Fibroblast of the conjunctiva (primary cell): ENCODE measurements at places on chromosomes 4 and X.
A peak's percentile ranks its signal among the peaks of the same experiment; 100 is the strongest.

DNA sequence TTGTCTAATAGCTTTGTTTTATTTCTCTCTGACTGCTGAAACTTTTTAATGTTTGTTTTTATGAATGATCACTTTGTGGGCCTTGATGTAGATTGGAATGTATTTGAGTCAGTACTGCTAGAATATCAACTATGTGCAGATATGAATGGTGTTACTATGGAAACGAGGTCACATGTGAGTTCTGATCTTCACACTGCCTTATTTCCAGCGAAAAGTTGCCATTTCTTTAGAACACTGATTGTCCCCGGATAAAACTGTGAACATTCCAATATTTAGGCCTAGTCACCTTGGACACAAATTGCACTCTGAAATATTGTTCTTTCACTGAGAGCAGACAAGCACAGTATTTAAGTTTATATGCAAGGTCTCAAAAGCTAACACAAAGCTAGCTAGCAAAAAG lies 27.2 kb upstream of the MAGED1 start:
- DNase-seq, result no peak

DNA sequence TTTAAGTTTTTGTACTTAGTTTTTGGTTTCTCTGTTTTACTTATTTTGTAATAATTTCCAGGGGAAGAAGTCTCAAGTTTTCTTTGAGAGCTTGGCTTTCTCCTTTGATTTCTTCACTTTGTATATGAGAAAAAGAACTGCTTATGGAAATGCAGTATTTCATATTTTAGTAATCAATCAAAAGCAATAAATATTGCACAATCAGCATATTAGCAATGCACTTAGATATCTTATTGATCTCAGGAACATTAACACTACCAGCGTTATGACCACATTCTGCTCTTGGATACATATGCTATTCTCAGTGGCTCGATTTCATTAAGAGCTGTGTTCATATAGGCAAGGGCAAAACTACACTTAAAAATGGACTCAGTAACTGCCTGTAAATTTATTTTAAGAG lies 381.0 kb upstream of the DMD start:
- DNase-seq, result no peak

DNA sequence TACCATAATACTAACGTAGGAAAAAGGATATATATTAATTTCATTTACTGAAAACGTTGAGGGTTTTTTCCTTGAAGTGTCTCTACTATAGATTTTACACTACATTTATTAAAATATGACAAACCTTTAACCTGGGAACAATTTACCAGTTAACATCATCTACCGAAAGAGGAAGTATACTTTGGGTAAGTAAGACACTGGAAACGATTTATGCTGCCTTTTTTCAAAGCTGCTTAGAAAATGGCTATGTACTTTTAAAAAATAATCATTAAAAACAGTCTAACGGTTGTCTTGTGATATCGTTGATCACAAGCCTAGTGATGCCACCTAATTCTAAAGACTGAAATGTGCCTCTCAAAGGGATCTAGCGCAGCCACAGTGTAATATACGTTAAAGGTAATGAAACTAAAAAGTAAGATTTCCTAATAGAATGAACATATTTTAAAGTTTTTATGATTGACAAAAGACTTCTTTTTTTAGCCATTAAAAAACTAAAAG lies 50.4 kb downstream of the STX18 start:
- no peak for DNase-seq

GRCh38 chr4:14807856-14808255 lies 194.4 kb upstream of the CPEB2 start:
- DNase-seq, result no peak

DNA sequence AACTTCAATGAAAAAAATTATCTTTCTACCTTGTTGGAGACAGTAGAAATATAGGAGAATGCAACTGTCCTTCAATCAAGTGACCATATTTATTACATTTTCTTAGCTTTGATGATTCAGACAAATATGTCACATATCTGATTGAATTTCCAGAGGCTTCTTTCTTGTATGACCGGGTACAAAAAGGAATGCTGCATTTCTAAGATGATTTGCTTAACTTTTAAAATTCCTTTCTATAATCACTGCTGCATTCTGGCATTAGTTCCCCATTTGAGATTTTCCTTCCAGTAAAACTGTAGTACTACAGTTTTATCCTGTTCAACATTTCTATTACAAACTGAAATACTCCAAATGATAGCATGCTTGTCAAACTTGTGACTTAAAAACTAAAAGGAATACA lies 5.2 kb downstream of the MFSD8 start:
- DNase-seq, result no peak

DNA sequence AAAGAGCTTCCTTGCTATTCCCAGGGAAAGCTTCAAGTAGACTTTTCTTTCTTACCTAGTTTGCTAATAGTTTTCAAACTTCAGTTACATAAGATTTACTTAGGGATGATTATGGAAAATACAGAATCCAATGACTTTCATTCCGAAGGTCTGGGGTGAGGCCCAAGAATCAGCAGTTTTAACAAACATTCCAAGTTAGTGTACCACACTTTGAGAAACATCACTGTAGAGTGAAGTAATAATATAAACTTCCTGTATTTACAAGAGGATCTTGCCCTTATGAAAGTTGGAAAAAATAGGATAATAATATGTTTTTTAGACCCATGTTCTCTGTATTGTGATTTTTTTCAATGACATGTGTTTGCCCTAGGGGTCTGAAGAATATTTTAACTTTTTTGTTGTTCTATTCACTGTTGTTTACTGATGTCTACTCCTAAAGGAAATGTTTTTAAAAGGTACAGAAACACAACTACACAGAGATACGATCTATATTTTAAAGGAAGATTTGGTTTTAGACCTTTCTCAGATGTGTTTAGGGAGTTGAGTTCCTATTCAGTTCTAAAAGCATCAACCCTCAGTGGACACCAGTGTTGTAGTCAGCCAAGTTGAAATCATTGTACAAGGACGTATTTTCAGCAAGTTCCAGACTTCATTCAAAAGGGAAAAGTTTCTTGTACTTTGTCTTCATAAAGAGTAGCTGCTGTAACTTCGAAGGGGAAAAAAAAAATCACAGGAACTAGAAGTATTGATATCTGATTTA lies 295.8 kb upstream of the SLC7A11 start:
- DNase-seq, result no peak

GRCh38 chr4:83852085-83852451 lies 316.2 kb downstream of the GPAT3 start:
- no peak for DNase-seq

DNA sequence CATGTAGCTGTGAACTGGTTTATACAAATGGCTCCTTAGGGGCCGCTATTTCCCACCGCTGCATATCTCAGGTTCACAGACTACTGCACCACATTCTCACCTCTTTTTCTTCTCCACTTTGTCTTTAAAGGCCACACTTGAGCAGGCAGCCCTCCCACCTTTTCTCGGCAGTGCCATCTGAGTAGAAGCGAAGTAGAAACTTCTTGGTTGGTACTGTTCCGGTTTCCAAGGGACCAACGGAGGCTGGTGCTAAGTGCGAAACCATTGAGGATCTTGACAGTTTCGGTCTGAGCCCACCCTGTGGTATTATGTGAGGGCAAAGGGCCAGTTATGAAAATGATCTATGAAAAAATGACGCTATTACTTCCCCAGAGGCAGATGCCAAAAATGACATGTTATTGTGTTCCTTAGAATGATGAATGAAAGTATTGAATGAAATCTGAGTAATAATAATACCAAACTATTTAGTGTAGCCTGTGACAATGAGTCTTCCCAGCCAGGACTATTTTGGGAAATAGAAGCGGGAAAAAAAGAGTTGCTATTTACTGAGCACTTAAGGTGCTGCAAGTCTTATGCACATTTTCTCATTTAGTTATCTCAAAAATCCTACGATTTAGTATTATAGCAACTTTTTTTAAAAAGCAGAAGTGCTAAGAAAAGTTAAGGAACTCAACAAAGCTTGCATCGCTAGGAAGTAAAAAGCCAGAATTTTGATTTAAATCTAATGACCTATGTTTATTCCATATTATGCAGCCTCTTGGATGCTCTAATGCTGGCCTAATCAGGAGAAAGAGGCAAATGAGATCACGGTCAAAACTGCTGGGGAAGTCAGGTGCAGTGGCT lies 29.6 kb upstream of the CHRNA9 start:
- no peak for DNase-seq

DNA sequence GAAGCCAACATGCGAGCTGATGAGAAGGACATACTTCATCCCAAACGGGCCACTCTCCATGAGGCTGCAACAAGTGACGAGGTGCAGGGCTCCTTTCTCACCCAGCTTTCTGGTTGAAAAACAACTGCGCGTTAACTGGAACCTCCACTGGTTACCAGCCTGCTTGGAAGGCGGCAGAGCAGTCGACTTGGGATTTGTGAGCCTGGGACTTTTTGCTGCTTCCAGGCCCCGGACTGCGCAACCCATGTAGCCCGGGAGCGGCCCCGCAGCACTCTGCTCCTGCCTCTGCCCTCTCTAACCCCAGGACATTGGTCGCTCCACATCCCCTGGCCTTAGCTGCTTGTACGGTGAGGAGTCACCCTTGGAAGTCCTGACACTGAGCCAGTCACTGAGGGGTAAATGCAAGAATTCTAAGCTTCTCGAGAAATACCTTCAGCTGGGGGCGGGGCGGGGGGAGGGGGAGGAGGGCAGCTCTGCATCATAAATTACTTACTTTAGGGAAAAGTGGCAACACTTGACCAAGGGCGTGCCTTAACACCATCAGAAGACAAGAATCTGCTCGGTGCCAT lies 72.7 kb downstream of the MTMR1 start:
- no peak for DNase-seq

- no peak for DNase-seq
These were observed 46.6 kb downstream of the MAOA start for GRCh38 chrX:43702660-43703059.

GRCh38 chrX:47143894-47144625 lies 442 bp downstream of the NDUFB11 start:
- DNase-seq, result no peak

DNA sequence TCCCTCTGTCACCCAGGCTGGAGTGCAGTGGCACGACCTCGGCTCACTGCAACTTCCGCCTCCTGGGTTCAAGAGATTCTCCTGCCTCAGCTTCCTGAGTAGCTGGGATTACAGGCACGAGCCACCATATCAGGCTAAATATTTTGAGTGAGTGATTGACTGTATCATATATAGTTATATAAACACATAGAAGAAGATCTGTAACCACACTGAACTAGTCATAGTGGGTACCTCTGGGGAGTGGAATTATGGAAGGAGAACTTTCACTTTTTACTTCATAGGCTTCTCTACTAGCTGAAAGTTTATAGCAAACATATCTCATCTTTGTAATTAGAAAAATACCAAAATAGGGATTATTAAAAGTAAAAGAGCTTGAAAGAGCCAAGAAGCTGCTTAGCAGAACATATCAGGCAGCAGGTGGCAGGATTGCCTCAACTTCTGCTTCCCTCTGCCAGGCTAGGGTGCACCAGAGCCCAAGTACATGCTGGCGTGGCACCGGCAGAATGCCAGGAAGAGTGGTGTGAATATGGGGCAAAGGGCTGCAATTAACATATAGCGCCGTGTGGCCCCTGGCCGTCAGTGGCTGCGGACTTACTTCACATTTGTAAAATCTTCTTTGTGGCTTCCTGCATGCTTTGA lies 39.5 kb upstream of the CD40LG start:
- DNase-seq, result peak; percentile 9

DNA sequence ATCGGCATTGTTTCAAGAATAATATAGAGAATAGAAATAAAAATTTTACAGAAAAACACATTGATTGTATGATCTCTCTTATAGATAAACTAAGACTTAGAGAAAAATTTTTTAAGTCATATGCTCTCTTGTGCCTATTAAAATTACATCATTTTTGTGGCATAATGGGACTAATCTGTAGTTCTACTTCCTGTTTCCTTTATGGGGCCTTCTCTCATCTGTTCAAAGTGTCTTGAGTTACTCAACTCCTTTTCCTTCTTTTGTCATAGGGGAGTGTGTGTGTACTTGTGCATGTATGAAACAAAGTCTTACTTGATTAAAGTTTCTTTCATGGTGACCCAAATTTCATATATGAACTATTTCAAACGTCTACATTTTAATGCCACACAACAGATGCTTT lies 1448.9 kb upstream of the TENM3 start:
- no peak for DNase-seq

DNA sequence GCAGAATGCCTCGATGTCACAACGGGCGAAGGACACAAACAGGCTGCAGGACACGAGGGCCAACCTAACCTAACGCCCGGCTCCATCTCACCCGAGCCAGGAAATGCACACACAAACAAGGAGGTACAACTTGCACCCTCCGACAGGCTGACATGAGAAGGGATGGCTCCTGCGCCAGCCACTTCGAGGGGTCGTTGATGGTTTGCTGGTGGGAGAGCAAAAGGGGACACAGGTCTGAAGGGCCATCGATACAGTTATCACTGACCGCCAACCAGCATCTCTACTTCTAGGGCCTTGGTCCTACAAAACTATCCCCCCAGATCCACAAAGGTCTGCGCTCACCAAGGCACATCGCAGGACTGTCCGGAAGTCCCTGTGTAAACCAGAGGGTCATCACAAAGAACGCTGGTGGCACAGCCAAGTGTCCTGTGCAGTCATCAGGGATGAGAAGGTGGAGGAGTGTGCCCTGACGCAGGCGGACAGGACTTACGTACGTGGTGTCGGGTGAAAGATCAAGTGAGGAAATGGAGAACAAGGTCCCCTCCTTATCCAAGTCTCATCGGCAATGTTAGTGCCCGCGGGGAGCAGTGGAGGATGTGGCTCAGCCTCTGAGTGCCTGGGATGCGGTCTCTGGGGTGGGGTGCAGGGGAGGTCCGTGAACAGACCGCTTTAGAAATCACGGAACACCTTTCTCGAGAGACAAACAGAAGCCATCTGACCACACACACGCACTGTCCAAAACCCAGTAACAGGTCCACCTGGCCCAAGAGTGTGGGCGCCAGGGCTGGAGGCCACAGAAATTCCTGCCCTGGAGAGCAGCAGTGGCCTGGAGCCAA lies 7.0 kb downstream of the MXD4 start:
- no peak for DNase-seq

- no peak for DNase-seq
These were observed 44.0 kb upstream of the IGFBP7 start for GRCh38 chr4:57154191-57154590.

- no peak for DNase-seq
These were observed 537.9 kb downstream of the IQCM start for GRCh38 chr4:149277705-149278104.

- no peak for DNase-seq
These were observed 360.2 kb downstream of the GLUD2 start for GRCh38 chrX:121407627-121408026.

DNA sequence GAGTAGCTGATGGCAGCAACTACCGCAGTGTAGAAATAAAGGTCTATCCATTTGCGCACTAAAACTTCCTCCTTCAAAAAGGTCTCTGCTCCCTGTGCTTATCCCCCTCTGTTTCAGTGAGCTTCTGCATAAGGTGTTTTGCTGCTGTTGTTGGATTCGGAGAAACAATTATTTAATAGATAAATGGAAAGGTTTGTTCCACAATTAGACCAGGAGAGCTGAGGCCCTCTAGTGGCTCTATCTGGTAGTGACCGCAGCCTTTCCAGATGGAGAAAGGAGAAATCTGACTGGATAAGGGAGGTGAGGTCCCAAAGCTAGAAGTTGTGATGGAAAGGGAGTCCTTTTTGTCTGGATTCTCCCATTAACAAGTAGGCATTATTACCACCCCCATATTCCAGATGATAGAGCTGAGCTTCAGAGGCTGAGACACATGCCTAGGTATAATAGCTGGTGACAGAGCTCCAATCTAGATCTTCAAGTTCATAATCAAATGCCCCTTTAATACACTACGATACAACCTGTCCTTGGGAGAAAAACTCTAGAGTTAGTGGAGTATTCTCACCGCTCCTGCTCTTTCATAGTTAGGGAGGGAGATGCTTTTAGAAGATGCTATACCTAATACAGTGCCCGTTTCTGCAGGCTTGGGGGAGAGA lies 5.1 kb upstream of the GABRQ start:
- peak; percentile 17 for DNase-seq

- DNase-seq, result no peak
These were observed 8.1 kb upstream of the STPG2 start for GRCh38 chr4:98151145-98151924.
